Neuronal stem cell (in vitro differentiated cells): ENCODE measurements at places on chromosomes 12 and 14.

DNA sequence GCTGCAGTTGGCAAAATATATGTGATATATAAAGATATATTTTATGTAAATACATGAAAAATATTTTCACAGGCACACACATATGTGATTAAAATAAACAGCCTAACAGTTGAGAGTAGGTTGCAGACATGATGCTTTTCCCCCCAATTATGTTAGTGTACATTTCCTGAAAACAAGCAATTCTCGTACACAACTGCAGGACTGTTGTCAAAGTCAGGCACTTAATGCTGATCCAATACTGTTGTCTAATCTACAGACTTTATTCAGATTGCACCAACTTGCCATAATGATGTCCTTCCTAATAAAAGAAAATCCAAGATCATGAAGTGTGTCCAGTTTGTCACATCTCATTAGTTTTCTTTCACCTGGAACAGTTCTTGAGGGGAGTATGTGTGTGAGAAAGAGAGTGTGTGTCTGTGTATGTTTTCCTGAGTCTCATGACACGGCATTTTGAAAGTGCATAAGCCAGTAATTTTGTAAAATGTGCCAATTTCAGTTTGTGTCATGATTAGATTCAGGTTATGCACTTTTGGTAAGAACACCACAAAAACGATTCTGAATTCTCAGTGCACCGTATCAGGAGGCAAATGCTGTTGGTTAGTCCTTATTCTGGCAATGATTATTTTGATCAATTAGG, 16.5 kb upstream of the SEL1L start:
- DNase-seq = no peak

DNA sequence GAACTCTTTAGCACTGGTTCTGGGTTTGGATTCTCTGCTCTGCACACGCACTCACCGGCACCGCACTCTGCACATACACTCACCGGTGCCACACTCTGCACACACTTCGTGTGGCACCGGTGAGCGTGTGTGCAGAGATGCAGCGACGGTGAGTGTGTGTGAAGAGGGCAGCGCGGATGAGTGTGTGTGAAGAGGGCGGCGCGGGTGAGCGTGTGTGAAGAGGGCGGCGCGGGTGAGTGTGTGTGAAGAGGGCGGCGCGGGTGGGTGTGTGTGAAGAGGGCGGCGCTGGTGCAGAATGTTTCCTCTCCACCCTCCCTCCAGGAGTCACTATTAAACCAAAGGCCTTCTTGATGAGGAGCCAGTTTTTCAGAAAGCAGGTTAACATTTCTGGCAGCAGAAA, 49.2 kb upstream of the MMP17 start:
- DNase-seq = no peak

DNA sequence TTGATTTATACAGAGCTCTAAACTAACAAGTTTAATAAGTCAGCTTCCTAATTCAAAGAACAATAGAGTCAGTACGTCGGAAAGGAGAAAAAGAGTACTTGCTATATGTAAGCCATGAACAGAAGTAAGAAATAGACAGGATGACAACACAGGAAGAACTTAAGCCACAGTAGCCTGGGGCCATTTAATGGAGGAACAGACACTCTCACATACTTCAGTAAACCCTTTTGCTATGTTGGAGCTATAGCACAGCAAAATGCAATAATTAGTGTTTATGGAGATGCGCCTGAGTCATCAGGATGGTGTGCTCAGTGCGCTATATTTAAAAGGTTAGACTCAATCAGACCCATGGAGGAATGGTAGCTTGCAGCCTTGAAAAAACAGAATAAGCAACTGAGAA, 61.0 kb downstream of the SRGAP1 start:
- no peak for DNase-seq

DNA sequence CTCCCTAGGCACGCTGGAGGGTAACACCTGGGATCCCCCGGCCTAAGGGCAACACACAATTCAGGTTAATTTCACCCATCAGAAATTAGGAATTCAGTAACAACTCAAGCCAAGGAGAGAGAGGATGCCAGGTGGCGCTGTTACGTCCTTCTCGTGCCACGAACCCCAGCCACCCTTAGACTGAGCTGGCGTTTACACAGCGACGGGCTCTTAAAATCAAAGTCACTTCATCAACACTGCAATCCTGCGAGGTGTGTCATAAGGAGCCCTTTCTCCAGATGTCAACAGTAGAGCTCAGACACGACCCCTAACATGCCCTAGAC, 110.6 kb upstream of the TMEM132D start:
- peak; percentile 14 for DNase-seq

GRCh38 chr12:64625243-64626077, 15.2 kb downstream of the RASSF3 start:
- no peak for DNase-seq

DNA sequence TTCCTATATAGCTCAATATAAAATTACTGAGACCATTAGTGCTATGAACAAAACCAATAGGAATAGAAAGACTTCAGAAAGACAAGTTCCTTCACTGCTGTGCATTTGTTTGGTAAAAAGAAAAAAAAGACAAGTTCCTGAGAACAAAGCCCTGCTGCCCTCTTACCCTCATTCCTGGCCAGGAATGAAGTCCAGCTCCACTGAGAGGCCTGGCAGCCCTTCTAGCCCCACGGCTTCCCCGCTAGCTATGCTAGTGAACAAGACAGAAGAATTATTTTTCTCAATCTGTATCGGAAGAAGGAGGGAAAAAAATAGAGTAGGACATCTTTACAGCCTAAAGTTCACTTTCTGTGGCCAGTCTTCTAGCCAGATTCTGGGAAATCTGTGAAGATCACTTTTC, 1.6 kb downstream of the MFAP5 start:
- DNase-seq = no peak

- DNase-seq = no peak
Observed at GRCh38 chr14:70595443-70596185, 4.8 kb downstream of the MED6 start.

DNA sequence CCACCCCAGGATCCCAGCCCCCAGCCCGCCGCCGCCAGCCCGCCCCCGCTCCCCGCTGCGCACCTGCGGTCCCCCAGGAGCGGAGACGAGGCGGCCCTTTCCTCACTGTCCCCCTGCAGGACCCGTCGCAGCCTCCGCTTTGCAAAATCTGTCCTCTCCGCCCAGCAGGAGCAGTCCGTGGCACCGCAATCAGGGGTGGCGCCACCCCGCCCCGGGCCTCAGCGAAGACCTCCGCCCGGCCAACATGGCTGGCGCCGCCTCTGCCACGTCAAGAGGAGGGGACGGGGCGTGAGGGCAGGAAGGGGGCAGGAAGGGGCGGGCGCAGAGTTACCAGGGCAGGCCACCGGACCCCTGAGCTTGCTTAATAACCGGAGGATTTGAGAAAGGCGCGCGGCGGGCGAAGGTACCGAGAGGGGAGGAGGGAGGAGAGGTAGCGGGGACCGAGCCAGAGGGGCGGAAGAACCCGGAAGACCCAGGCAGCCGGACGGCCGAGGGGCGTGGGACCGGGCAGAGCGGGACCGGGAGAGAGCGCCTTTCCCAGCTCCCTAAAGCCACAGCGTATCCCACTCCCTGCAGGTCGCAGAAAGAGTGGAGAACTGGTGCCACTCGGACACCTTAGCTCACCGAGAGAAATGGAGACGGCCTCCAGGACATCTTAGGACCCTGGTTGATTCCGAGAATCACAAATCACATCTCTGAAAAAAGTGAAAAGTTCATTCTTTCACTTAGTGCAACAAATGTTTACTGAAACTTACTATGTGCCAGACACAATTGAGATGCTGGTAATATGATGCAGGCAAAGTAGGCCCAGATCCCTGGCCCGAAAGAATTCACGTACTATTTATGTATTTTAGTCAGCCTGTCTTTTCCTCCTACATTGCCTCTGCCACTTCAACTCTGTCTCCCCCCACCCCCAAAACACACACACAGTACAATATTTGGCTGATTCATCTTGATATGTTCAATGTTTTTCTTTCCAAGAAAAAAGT, at the start of gene SEC23A:
SEC23A (minus strand) TSS at position 267 of the 989 bp plus-strand sequence. CDS start 7,117 bp downstream, outside the sequence.
- peak; percentile 85 for DNase-seq

GRCh38 chr14:21068521-21069387, 1.4 kb upstream of the ARHGEF40 start:
- DNase-seq = peak; percentile 61

- DNase-seq = no peak
Observed at GRCh38 chr12:110102255-110102654, 21.9 kb upstream of the IFT81 start.

GRCh38 chr12:111271674-111272418, 97.0 kb downstream of the PHETA1 start:
- no peak for DNase-seq

DNA sequence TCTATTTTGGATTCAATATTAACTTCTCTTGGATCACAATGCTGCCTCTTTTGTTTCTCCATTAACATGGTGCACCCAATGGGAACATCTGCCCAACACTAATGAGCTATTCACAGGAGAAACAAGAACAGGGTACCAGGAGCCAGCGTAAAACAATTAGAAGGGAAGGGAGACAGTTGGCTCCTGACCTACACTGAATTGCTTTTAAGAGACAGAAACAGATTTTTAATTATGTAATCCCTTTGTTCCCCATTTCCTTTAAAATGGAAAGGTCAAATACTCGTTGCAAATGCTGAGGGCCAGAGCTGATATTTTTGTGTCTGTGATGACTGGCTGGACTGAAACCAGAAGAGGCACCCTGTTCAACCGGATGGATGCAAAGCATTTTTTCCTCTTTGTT, 108.3 kb downstream of the SEC23A start:
- no peak for DNase-seq

GRCh38 chr12:2841056-2841650, 6.3 kb upstream of the NRIP2 start:
- no peak for DNase-seq

- no peak for DNase-seq
Observed at GRCh38 chr12:57309420-57309819, 58.4 kb upstream of the STAC3 start.

DNA sequence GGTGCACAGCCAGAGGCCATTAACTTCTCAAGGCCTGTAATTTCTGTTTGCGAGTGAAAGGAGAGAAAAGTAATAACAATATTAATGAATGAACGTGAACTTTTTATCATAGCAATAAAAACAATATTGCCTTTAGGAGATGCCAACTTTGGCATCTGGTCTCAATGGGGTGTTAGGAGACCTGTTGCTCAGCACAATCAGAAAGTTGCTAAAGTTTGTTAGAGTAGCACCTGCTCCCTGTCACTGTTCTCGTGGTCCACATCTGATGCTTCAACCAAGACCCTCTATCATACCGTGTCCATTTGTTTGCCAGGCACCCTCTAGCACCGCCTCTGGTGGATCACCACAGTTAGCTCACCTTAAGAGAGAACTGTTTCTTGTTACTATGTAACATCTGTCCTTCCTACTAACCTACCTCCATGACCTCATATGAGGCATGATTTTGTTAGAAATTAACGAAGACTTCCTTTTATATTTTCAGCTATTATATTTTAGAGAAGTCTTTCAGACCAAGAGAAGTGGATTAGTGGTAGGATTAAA, 12.5 kb upstream of the CLEC4E start:
- no peak for DNase-seq

DNA sequence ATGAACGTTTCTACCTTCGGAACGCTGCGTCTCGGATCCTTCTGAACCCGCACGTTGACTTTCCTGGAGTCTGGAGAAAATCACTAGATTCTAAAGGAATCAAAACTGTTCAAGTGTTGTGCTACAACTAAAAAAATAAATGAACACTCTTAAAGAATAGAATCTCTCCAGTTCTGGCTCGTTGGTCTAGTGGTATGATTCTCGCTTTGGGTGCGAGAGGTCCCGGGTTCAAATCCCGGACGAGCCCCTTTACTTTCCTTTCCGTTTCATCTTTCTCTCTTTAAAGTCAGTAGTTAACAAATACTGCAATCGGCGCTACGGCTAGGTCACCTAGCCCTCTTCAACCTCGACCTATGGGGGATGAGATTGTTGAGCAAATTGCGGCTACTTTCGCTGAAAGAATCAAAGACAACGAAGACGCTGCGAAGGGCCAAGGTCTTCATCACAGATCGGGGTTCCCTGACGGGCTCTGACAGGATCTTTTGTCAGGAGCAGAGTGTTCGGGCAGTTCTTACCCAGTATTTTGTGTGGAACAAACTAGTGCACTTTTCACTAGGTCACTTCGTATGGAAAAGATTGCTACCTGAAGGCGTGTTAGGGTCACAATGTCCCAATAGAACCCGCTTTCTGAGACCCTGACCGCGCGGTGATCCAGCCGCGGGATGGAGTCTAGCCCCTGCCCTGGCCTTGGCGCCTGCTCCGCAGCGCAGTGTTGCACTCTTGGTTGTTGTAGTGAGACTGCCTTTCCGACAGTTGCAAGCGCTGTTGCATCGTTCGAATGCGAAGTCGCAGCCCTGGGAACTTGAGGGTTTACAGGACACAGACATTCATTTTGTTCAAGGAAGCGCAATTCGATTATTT, 8.4 kb downstream of the OR6S1 start:
- DNase-seq = peak; percentile 72

DNA sequence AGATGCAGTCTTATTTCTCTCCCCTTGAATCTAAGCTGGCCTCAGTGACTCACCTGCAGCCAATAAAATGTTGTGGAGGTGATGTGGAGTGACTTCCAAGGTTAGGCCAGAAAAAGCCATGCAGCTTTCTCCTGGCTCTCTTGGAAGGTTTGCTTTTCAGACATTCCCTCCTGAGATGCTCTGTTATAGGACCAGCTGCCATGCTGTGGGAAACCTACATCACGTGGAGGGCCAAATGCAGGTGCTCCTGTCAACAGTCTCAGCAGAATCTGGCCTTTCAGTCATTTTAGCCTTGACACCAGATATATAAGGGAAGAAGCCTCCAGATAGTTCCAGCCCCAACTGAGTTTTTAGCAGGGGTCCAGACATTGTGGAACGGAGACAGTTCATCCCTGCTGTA, 38.1 kb upstream of the DACT1 start:
- DNase-seq = no peak
